ENCODE measurements at places on chromosomes 12 and 14. TPM values are rescaled to one million over a fixed set of nuclear protein-coding genes. Genes with fewer than 3 reads are reported as not detected.

PITPNM2 gene
- 9.7 TPM for polyA plus RNA-seq

TSPAN8 gene
- polyA plus RNA-seq: 34.8 TPM

ZDHHC22 gene
- polyA plus RNA-seq: 0.42 TPM

- DNase-seq: no peak
Measured at GRCh38 chr14:102868956-102869547, 53.4 kb upstream of the AMN start.

GRCh38 chr14:61421212-61421923 lies 100.0 kb downstream of the PRKCH start:
- no peak for DNase-seq

DNA sequence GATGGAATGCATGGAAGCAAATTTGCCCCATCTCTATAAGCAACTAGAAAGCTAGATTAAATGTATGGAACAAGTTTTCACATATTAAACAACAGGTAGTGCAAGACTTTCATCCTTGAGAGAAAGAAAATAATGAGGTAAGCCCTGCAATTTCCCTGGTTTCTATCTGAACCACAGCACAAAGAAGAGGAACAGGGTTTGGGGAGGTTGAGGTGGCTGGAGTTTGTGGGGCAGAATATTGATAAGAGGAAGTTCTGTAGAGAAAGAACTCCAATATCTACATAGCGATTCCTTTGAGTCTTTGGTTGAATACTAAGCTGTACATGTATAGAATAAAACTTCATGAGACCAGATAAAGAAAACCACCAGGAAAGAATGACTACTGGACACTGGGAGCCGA lies 96.3 kb upstream of the CCND2 start:
- DNase-seq: no peak
